ENCODE measurements at places on chromosomes 11 and 22. TPM values are rescaled to one million over a fixed set of nuclear protein-coding genes. Genes with fewer than 3 reads are reported as not detected.

PNPLA5 gene
- 0.05 TPM for polyA plus RNA-seq

BBOX1 gene
- not detected for polyA plus RNA-seq

MOV10L1 gene
- 3.2 TPM for polyA plus RNA-seq

OOSP2 gene
- not detected for polyA plus RNA-seq

AQP11 gene
- 2.0 TPM for polyA plus RNA-seq

KRTAP5-2 gene
- polyA plus RNA-seq = not detected

RFPL3 gene
- polyA plus RNA-seq = 0.15 TPM

CAVIN3 gene
- polyA plus RNA-seq = 20.3 TPM

MUC5B gene
- 0.04 TPM for polyA plus RNA-seq

FAM180B gene
- polyA plus RNA-seq = 0.30 TPM

MS4A15 gene
- polyA plus RNA-seq = not detected

NXPE2 gene
- polyA plus RNA-seq = 0.22 TPM

CHRNA10 gene
- 1.7 TPM for polyA plus RNA-seq

SLC17A6 gene
- polyA plus RNA-seq = not detected

TRIM64C gene
- not detected for polyA plus RNA-seq

SLC5A4 gene
- polyA plus RNA-seq = 0.96 TPM

OR5M10 gene
- polyA plus RNA-seq = not detected

EMID1 gene
- polyA plus RNA-seq = 69.4 TPM

DEFB131B gene
- 3.6 TPM for polyA plus RNA-seq

ARHGEF17 gene
- polyA plus RNA-seq = 86.8 TPM

ENTHD1 gene
- polyA plus RNA-seq = not detected

DKK3 gene
- 168 TPM for polyA plus RNA-seq

ZNRF3 gene
- 28.2 TPM for polyA plus RNA-seq

RAC2 gene
- polyA plus RNA-seq = 11.4 TPM

TRMU gene
- polyA plus RNA-seq = 38.0 TPM

TSSK2 gene
- polyA plus RNA-seq = 0.37 TPM

ART1 gene
- 0.31 TPM for polyA plus RNA-seq

PTPRCAP gene
- 3.3 TPM for polyA plus RNA-seq

UPB1 gene
- polyA plus RNA-seq = 1.2 TPM

PHOX2A gene
- polyA plus RNA-seq = 0.13 TPM
